ENCODE measurements at places on chromosomes 11 and 22.

GRCh38 chr22:20430101-20430719, 7.4 kb downstream of the SCARF2 start:
- no peak for DNase-seq

- no peak for DNase-seq
These were observed 80.8 kb downstream of the NAT10 start for GRCh38 chr11:34185926-34186841.

DNA sequence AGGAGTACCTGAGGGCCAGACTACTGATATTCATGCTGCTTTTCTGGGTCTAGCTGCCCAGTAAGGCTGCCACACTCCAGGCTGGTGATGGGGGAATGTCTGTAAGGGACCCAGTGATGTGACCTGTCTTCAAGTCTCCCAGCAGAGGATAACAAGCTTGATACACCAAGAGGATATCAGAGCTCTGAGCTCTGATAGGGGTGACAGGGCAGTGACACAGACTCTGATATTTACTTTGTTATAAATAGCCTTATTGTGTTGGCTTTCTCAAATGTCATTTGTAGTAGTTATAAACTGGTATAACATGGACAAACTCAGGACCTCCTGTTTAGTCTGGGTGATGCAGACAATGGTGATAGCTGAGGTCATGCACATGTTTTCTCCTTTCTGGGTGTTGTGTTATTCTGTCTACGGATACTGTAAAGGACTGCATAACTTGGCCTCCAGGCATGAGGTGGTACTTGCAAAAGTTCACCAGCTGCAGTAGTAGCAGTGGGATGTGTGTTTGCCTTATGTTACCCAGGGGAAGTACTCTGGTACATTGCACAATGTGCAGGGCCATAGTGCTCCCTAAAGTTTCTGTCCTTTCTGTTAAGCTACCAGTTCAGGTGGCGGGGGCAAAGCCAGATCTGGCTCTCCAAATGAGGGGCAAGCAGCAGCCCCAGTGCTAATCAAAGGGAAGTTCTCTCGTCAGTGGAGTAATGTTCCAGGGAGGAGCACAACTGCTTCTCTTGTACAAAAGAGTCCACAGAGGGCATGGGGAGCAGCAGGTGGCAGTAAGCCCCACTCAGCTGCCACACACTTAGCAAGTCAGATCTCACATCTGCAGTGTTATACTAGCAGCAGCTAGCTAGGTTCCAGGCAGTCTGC, 812.2 kb downstream of the JRKL start:
- DNase-seq: no peak

DNA sequence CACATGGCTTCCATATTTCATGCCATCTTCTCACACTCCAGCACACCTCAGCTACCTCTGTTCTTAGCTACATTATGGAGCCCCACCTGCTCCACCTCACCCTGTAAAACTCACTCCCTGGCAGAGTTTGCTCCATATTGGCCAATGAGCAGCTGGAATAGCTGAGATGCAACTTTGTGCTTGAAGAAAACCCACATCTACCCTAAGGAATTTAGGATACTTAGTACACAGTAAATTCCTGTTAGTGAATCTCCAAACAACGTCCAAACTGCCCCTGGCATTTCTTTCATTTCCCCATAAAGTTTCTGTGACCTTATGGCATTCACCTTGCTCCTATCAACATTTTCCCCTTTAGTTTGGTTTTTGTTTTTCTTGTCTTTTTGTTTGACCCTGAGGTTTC, 2.2 kb upstream of the VWCE start:
- DNase-seq: no peak

GRCh38 chr22:36252754-36253522, at the start of gene APOL1:
APOL1 (plus strand) TSS chr22:36253133; CDS start chr22:36254956, 1,823 bp downstream.
- no peak for DNase-seq

- DNase-seq: no peak
These were observed 1021.4 kb upstream of the TENM4 start for GRCh38 chr11:80462211-80462610.

GRCh38 chr11:2775083-2775625, 75.4 kb upstream of the KCNQ1OT1 start:
- no peak for DNase-seq

DNA sequence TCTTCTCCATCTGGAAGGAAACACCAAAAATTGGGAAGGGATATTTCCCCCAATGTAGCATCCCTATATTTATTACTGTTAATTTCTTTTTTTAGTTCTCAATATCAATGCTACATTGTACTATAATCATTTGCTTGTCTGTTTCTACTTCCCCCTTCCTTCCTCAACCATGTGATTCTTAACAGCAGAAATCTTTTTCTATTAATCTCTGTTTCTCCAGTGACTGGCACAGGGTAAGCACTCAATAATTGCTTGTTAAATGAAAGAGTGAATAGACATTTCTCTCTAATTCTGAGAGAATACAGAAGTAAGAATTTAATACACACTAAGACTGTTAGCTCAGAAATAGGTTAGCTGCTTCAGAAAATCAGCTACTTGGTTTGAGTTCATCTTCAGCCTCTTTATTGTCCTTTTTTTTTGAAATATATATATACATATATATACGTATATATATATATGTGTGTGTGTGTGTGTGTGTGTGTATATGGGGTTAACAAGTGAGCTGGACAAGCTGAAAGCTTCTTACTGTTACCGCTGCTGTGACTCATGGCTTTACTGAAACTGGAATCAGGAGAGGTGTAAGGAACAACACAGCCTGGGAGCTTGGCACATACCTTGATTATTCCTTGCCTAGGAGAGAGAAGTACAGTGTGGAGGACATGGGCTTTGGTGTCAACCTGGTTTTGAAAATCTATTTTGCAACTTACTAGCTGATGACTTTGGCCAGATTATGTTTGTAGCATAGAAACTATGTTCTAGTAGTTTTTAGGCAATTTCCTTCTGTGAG, 26.2 kb upstream of the PDE3B start:
- no peak for DNase-seq

DNA sequence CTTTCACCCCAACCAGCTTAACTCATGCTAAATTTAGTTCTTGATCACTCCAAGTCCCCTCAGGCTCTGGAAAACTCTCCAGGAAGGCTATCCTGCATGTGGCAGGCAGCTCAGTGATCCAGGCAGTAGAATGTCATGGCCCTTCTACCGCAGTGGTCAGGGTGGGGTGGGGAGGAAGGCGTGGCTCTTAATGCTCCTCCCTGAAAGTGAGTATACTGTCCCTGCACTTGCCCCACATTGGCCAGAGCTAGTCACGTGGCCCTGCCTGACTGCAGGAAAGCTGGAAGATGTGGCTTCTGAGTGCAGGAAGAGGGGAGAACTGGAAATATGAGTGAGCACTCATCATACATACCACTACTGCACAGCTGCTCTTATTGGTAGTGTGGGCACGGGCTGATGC, 102.1 kb downstream of the GRAMD1B start:
- DNase-seq: no peak

DNA sequence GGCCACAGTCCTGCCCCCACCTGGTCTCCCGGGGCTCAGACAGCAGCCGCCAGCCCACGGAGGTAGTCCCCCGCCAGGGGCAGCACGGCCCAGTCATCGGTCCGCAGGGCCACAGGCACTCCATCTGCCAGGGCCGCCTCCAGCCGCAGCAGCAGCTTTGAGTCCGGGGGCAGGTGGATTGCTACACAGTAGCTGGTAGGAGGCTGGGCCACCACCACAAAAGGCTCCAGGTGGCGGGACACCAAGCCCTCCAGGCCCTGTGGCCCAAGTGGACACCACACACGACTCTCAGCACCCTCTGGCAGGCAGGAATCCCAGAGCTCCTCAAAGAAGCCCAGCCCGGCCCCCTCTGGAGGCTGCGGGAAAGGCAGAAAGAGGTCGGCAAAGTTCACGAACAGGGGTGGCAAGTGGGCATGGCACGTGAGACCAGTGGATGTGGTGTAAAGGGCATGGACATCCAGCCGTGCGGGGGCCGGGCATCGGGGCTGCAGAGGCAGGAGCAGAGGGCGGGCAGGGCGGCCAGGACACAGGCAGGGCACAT, 2.9 kb downstream of the AP5B1 start:
- DNase-seq: no peak

DNA sequence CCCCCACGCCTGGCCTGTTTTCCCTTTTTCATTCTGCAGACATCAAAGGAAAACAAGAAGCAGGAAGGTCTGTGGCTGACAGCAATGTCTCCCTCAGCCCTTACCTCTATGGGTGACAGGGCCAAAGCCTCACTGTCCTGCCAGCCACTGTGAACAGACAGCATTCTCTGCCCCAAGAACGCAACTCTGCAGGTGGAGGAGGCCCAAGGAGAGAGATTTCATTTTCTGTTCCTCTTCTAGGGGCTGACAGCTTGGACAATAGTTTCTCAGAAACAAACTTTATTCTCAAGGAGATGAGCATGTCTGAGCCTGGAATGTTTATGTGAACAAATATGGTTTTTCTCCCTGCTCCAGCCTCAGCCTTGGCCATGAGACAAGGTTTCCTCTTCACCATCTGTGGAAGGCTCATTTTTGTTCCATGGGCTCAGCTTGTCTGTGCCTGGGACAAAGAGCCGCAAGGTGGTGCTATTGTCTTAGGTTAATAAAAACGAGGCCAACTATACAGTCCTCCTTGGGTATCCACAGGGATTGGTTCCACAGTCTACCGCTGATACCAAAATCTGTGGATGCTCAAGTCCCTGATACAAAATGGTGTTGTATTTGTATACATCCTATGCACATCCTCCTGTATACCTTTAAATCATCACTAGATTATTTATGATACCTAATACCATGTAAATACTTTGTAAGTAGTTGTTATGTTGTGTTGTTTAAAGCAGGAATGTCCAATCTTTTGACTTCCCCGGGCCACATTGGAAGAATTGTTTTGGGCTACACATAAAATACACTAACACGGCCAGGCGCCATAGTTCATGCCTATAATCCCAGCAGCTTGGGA, 5.8 kb downstream of the PIWIL3 start:
- peak; percentile 14 for DNase-seq

- no peak for DNase-seq
These were observed 45.6 kb downstream of the PDHX start for GRCh38 chr11:34962034-34962433.

- DNase-seq: no peak
These were observed 4.8 kb downstream of the PCF11 start for GRCh38 chr11:83161610-83162199.

DNA sequence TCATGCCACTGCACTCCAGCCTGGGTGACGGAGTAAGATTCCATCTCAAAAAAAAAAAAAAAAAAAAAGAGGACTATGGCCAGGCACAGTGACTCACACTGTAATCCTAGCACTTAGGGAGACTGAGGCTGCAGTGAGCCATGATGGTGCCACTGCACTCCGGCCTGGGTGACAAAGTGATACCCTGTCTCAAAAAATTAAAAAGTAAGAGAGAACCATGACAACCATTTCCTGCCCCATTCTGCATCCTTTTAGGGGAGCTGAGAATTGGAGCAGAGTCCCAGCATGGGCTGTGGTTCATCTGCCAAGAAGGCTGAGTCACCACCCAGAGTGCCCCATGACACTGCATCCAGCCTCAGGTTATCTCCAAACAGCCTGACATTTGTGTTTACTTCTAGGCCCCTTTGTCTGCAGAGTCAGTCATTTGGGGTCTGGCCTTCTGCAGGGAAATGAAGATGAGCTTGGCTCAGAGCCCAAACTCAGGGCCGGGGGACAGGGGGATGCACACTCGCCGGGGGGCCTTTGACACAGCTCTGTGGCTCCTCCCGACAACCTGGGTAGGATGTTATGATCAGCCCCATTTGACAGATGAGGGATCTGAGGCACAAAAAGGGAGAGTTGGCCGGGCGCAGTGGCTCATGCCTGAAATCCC, 4.7 kb downstream of the CSDC2 start:
- no peak for DNase-seq

GRCh38 chr11:83092488-83093384, 21.0 kb upstream of the RAB30 start:
- DNase-seq: no peak

- no peak for DNase-seq
These were observed 5.3 kb downstream of the SLC7A4 start for GRCh38 chr22:21026783-21027692.

DNA sequence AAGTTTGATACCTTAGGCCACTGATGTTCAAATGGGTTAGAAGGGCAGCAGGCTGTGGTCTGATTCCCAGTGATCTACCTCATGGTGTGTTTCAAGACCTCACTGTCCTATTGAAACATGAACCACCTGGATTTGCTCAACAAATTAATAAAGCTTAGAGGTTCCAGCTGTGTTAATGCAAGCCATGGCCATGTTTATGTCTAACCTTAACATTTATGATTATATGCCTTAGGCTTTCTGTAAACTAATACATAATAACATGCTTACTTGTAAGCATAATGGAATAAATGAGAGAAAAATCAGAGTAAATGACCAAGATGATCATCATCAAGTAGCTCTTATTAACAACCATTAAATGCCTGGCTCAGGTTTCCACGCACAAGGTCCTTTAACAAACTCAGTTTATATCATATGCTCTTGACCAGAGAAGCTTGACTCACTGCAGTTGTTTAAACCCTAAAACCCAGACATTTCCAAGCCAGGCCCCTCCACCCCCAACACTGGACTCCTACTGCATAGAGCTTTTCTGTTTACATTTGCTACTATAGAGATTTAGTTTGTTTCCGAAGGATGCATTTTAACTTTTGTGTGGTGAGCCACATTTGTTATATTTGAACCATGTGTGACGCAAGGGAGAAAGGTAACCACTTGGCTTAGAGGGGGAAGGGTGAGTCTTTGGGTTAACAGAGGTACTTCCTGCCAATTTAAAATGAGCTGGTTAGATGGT, 43.7 kb downstream of the KREMEN1 start:
- DNase-seq: no peak

DNA sequence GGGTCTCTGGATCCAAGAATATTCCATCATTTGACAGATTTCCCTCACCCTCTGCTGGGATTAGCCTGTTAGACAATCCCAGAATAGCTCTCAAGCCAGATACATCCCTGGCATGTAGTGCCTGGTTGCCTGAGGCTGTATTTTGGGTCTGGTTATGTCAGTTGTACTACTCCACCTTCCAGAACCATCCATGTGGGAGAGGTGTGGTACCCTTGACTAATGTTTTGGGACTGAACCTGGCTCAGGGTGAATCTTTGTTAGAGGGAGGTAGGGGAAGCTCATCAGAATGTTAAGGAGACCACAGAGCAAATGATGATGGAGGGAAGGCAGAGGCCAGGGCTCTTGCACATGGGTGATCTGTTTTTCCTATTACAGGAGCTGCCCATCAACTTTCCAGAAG, 5.2 kb downstream of the C11orf52 start:
- DNase-seq: no peak

DNA sequence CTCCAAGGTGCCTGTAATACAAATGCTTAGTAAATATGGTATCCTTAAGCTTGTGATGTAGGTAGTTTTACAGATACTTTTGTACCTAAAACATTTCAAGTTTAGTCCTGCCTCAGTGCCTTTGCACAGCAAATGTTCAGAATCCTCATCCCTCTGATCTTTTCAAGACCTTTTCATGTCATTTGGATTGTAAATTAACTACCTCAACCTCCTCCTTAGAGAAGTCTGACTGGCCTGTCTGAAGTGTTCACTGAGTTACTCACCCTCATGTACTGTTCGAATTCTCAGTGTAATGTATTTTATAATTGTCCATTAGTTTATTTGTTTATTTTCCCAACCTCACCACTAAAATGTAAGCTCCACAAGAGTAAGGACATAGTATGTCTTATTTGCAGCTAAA, 147.5 kb downstream of the ELP4 start:
- DNase-seq: no peak

All from stimulated activated CD8-positive, alpha-beta memory T cell treated with anti-CD3 and anti-CD28 coated beads, Interleukin-7, amount 100 ng/mL, for 24 hours (primary cell).